ENCODE measurements at places on chromosomes 12 and 14.

DNA sequence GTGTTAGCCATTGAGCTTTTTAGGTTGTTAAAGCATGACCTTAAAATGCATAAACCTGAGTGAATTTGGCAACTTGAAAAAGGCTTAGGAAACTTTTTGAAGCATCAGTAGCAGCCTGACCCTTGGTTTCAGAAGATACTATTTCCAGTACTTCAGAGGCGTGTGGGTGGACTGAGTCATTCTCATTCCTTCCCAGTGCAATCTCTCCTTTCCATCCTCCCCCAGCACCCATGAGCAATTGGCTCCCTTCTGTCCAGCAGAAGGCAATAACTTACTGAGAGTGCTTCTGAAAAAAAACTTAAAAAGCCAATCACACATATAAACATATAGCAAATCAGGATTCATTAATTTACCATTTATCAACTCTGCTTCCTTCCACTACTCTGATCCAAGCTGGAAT lies 299.3 kb upstream of the STXBP6 start:
- no peak for DNase-seq

GRCh38 chr12:107917912-107918800 lies 143.7 kb downstream of the ASCL4 start:
- DNase-seq, result no peak

DNA sequence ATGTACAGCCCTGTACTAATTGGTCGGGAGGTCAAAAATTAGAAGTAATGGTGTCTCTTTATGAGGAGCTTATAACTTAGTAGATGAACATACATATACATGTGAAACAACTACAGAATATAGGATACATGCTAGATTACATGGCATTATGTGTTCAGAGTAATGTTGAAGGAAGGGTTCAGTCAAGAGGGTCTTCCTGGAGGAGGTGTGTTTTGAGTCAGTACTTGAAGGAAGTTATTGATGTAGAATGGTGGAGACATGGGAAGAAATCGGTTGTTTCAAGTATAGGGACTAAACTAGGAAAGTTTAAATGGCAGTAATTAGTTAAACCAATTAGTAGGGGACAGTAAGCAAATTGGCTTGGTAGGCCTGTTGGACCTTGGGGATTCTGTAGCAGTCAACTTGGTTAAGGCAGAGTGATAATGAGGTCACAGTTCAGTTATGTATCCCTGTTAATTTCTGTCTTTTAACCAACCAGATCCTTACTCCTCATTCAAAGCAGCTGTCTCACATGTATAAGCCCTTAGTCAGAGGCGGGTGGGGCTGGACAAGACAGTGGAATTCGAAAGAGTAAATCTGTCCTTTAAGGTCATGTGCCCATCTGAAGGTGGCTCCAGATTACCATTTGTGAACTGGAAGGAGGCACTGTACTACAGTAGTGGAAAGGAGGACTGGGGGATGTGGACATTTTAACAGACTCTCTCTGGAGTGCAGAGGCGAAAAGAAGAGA lies 3.5 kb upstream of the ANKRD52 start:
- DNase-seq, result no peak

DNA sequence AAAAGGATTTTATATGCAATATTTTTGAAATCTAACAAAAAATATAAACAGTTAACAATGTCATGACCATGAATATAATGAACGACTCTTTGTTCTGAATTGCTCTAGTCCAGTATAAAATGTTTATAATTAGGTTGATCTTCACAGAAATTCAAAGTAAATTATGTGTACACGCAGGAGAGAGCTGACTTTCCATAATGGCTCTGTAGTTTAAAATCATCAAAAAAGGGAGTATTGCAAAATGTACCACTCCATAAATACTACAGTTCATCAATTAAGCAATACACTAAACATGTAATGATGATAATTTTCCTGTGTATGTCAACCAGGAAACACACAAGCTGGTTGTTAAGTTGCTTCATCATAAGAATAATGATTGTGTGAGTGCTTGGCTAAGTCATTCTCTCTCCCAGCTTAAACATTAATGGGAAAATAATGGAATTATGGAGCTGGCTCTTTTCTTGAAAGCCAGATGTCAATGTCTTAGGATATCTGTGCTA lies 189.5 kb upstream of the PLEKHG7 start:
- no peak for DNase-seq

- no peak for DNase-seq
Observed at GRCh38 chr12:106248846-106249371, 1.1 kb upstream of the CKAP4 start.

GRCh38 chr12:92602476-92602875 lies 100.3 kb upstream of the PLEKHG7 start:
- DNase-seq, result no peak

DNA sequence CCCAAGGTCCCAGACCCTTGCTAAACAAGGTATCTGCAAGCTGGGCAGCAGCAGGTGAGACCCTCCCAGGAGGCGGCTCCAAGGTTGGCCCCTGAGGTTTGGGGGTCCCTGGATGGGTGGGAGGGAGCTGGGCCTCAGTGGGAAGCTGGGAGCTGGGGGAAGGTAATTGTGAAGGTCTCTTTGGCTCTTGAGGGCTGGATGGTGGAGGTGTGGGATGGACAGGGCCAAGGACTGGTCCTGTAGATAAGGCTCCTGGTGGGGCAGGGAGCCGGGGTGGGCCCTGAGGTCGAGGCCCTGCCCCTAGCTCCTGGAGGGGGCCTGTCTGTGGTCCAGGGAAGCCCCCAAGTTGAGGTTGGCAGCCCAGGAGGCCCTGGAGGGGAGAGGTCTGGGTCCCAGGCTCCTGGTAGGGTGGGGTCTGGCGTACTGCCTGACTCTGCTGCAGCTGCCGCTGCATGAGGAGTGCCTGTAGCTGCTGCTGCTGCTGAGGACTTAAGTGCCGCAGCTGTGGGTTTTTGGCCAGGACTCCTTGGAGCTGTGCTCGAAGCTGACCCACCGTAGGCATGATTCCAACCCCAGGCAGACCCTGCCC lies 13.1 kb upstream of the PRKAG1 start:
- DNase-seq, result no peak

GRCh38 chr14:51327376-51327775 lies 87.3 kb downstream of the TMX1 start:
- DNase-seq, result no peak
